ENCODE measurements at places on chromosomes 6 and 20.

DNA sequence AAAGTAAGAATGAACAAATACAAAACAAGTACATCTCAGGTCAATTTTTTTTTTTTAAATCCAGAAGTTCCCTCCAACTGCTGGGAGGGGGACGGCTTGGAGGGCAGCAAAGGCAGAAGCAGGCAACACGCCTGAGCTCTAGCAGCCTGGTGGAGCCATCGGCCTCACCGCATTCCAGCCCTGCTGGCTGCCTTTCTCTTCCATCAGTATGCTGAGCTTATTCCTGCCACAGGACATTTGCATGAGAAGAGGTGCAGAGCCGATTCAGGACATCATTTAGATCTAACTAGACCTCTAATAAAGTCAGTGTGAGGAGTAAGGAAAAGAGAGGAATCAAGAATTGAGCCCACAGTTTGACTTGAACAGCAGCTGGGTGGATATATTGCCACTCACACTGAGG lies 318.8 kb downstream of the ZFAND3 start:
- no peaks in the 10 kb centered on the region for H3K4me1 ChIP-seq
- no peak overlapping the region for H3K27ac ChIP-seq
- DNase-seq = no peak
- no peaks in the 10 kb centered on the region for H3K27me3 ChIP-seq

DNA sequence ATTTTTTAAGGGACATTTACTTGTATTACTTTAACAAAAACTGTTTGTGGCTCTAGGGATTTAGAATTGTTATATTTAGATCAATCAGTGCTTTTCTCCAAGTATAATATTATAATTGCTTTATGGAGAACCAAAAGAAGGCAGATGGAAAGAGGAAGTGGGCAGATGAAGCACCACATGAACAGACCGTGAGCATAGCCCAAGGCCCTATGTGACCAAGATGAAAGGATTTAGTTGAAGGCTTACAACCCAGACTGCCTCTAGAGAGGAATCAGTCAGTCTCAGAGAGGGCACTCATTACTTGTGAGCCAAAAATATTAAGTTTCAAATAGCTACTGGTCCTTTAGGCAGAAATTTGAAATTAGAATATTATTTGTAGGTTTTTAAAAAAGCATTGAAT lies 102.3 kb upstream of the IMPG1 start:
- no peaks in the 10 kb centered on the region for H3K27me3 ChIP-seq
- no peaks in the 10 kb centered on the region for H3K36me3 ChIP-seq
- DNase-seq = no peak
- no peak overlapping the region for H3K4me3 ChIP-seq
- H3K27ac ChIP-seq = no peak overlapping the region
- no peaks in the 10 kb centered on the region for H3K4me1 ChIP-seq

GRCh38 chr20:43942201-43942590 lies 27.5 kb downstream of the TOX2 start:
- no peak overlapping the region for H3K4me3 ChIP-seq
- no peak overlapping the region for H3K27ac ChIP-seq
- DNase-seq = no peak
- no peaks in the 10 kb centered on the region for H3K4me1 ChIP-seq
- H3K36me3 ChIP-seq = no peaks in the 10 kb centered on the region

DNA sequence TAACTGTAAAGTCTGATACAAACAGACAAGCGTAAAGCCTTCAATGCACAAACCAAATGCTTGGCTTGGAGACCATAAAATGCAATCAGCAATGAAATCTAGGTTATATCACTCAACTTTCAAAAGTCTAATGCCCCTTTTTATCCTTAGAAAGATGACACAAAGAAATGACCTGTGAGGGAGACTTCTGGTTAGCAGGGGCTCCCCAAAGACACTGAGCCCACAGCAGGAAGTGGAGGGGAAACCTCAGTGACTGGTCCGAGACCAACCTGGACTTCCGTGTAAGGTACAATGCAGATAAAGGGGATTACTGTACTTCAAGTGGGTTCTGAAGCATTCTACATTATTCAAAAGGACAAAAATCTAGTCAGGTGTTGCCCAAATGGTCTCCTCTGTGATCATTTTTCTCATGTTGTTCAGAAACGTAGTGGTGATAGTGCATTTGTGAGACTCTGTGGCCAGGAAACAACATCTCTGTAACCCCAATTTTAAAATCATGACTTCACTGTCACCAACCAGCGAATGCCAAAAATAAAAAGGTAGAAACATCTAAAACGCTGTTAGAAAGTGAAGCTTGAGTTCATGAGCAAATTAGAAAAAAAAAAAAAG lies 88.2 kb downstream of the HIVEP2 start:
- H3K4me3 ChIP-seq = no peak overlapping the region
- no peaks in the 10 kb centered on the region for H3K4me1 ChIP-seq
- no peak for DNase-seq
- no peak overlapping the region for H3K27ac ChIP-seq

DNA sequence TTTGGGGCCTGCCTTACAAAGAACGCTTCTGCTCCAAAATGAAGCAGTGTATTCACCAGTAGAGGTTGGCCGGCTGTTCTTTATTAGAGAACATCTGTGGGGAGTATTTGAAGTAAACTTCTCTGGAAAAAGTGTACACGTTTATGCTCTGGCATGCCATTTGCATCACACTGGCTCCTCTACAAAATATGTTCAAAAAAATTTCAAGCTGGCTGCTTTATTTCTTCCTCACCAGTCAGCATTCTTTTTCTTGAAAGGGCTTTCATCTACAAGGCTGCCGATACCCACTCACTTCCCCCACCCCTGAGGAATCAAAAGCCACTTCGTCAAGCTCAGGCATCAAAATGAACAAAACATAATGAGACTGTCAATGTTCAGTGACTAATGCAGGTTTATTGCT lies 294.1 kb downstream of the TFAP2B start:
- H3K36me3 ChIP-seq = no peaks in the 10 kb centered on the region
- no peak for DNase-seq
- H3K27me3 ChIP-seq = no peaks in the 10 kb centered on the region
- H3K4me1 ChIP-seq = no peaks in the 10 kb centered on the region
- no peak overlapping the region for H3K4me3 ChIP-seq
- no peak overlapping the region for H3K27ac ChIP-seq

- no peak overlapping the region for H3K27ac ChIP-seq
- H3K27me3 ChIP-seq = no peaks in the 10 kb centered on the region
- no peak overlapping the region for H3K4me3 ChIP-seq
- H3K36me3 ChIP-seq = no peaks in the 10 kb centered on the region
- no peaks in the 10 kb centered on the region for H3K4me1 ChIP-seq
- no peak for DNase-seq
Measured at GRCh38 chr6:160254467-160255312, 3.9 kb downstream of the SLC22A2 start.

DNA sequence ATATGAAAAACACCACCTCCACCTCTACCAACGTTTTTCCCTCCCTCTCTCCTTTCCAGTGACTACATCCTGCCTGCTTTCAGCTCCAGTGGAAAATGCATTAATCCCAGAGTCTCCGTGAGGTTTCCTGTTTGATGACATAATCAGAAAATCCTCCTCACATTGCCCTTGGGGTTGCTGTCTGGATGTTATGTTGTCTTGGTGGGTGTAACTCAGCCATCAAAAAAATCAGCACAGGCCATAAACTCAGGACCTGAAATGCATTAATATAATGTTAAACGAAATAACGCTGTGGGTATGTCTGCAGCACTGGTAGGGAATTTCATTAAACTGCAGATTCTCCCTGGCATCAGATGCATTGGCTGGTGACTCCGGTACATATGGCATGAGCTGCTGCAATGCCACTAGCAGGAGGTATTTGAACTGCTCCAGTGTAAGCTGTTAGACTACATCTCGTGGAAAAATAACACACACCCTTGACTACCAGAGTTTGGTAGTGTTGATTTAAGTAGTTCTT lies 297.8 kb downstream of the PRL start:
- no peak overlapping the region for H3K4me3 ChIP-seq
- H3K27me3 ChIP-seq = no peaks in the 10 kb centered on the region
- DNase-seq = no peak

GRCh38 chr6:124530926-124531325 lies 431.3 kb upstream of the RNF217 start:
- no peaks in the 10 kb centered on the region for H3K4me1 ChIP-seq
- no peak overlapping the region for H3K27ac ChIP-seq
- no peaks in the 10 kb centered on the region for H3K27me3 ChIP-seq
- H3K36me3 ChIP-seq = no peaks in the 10 kb centered on the region

DNA sequence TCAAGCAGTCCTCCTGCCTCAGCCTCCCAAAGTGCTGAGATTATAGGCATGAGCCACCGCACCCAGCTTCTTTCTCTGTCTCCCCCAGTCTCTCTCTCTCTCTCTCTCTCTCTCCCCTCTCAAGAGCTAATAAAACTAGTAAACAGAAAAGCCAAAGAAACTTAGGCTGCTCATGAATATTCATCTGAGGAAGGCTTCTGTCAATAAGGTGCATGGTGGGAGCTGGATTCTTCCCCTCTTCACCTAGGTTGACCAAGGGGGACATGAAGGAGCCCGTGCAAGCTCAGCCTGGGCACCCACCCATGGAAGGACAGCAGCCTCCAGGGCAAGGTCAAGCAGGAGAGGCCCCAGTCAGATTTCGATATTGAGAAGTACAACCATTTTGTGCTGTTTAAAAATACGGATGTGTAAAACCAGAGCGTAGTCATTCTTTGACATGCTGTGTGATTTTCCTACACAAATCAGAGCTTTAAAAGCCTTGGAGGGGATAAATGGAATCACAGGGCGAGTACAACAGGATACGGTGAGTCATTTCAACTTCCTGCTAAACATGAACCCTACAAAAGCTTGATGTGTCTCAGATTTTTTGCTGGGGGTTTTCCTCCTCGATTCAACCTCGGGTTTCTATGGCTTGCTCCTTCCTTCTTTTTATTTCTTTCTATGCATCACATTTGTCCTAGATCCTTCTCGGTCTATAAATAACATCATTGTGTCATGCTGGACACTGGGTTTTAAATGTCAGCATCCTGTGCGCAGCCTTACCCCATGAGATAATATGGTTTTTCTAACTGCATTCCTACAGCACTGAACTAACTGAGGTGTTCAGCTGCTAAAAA lies 368.9 kb upstream of the JARID2 start:
- no peak overlapping the region for H3K27ac ChIP-seq
- H3K4me3 ChIP-seq = no peak overlapping the region
- H3K4me1 ChIP-seq = no peaks in the 10 kb centered on the region
- no peak for DNase-seq
- no peaks in the 10 kb centered on the region for H3K36me3 ChIP-seq

GRCh38 chr20:41453010-41453950 lies 86.7 kb upstream of the EMILIN3 start:
- H3K27me3 ChIP-seq = no peaks in the 10 kb centered on the region
- no peaks in the 10 kb centered on the region for H3K36me3 ChIP-seq
- H3K27ac ChIP-seq = no peak overlapping the region
- no peaks in the 10 kb centered on the region for H3K4me1 ChIP-seq
- H3K4me3 ChIP-seq = no peak overlapping the region

DNA sequence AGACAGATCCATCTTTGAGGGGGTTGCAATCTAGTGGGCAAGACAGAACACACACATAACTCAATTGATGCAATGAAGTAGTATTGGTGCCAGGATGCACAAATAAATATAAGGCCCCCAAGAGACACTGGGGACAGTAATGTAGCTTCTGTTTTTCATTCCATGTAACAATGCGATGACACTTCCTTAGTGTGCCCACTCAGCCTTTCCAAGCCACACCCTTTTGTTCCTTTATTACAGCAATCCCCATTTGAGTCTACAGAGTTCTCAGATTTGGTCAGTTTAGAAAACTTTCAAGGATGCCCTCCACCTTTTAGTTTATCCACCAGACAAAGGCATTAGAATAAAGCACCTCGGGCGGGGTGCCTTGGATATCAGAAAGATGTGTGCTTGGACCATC lies 15.5 kb downstream of the TGM3 start:
- H3K4me3 ChIP-seq = no peak overlapping the region
- H3K27me3 ChIP-seq = no peaks in the 10 kb centered on the region
- no peaks in the 10 kb centered on the region for H3K4me1 ChIP-seq
- no peak for DNase-seq
- H3K36me3 ChIP-seq = no peaks in the 10 kb centered on the region

- no peaks in the 10 kb centered on the region for H3K4me1 ChIP-seq
- H3K27ac ChIP-seq = no peak overlapping the region
- no peak overlapping the region for H3K4me3 ChIP-seq
- no peak for DNase-seq
- no peaks in the 10 kb centered on the region for H3K27me3 ChIP-seq
- no peaks in the 10 kb centered on the region for H3K36me3 ChIP-seq
Measured at GRCh38 chr6:2192976-2193375, 52.4 kb downstream of the GMDS start.

DNA sequence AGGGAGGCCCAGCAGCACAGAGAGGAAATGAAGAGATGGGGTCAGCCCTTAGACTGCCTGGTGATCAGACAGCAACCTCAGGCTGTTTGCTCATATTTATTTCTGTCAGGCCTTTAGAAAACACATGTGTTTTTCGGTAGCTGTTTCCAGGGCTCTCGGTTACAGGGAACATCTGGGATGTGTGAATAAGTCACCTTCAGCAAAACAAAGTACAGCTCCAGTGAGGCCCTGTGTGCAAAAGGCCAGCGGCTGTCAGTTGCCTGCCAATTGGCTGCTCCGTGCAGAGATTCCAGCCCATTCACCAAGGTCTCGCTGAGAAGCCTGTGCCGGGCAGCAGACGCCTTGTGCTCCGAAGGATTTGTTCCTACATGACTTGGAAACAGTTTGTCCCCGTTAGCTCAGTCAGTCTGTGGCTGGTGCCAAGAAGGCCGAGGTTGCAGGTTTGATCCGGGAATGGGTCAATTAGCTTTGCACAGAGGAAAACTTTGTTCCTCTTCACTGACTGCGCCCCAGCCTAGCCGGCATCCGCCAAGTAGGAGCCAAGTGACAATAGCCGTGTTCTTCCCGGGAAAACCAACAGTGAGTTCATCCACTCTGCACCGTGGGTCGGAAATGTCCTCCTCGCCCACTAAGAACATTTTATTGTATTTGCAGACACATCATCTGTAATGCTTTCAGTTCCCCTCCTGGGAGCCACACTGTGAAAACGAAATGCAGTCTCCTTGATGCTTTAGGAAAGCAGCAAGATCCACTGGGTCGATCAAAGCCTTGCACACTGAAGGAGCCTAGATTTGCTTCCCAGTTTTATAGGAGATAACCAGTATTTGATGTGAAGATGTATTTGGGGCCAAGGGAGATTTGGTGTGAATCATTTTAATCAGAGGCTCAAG lies 315.4 kb upstream of the CDYL start:
- no peaks in the 10 kb centered on the region for H3K27me3 ChIP-seq
- H3K27ac ChIP-seq = peak overlapping the region; percentile 64
- DNase-seq = peak; percentile 85
- H3K36me3 ChIP-seq = no peaks in the 10 kb centered on the region
- no peaks in the 10 kb centered on the region for H3K4me1 ChIP-seq
